KG1 (cell line): ENCODE measurements at places on chromosomes 2 and 18.

GRCh38 chr2:63425079-63425416, 163.2 kb downstream of the WDPCP start:
- no peak for DNase-seq

GRCh38 chr2:15212249-15212648, 348.9 kb downstream of the NBAS start:
- no peak for DNase-seq

- DNase-seq: no peak
Observed at GRCh38 chr2:7020939-7021470, 103.8 kb downstream of the RNF144A start.

GRCh38 chr2:107062599-107063220, 176.7 kb upstream of the ST6GAL2 start:
- no peak for DNase-seq
